ENCODE measurements at places on chromosomes 13 and 19. TPM values are rescaled to one million over a fixed set of nuclear protein-coding genes. Genes with fewer than 3 reads are reported as not detected.

ANO8 gene
- 9.0 TPM for total RNA-seq

- DNase-seq: no peak
Measured at GRCh38 chr19:35115177-35115951, at the start of gene FXYD3. Gene FXYD3, plus strand, starts transcription at chr19:35115823. Its CDS starts 3,554 bp downstream, at chr19:35119377.

- DNase-seq: peak; percentile 39
Measured at GRCh38 chr13:48891586-48891985, 84.1 kb upstream of the FNDC3A start.

- DNase-seq: no peak
Measured at GRCh38 chr13:22592515-22592914, 588.3 kb upstream of the SGCG start.

Measured in astrocyte (in vitro differentiated cells and primary cell).